PC-3 (cell line): ENCODE measurements at places on chromosomes 16 and 17.
A peak's percentile ranks its signal among the peaks of the same experiment; 100 is the strongest.

GRCh38 chr17:59421722-59422121, 90.3 kb downstream of the YPEL2 start:
- no peak for DNase-seq

DNA sequence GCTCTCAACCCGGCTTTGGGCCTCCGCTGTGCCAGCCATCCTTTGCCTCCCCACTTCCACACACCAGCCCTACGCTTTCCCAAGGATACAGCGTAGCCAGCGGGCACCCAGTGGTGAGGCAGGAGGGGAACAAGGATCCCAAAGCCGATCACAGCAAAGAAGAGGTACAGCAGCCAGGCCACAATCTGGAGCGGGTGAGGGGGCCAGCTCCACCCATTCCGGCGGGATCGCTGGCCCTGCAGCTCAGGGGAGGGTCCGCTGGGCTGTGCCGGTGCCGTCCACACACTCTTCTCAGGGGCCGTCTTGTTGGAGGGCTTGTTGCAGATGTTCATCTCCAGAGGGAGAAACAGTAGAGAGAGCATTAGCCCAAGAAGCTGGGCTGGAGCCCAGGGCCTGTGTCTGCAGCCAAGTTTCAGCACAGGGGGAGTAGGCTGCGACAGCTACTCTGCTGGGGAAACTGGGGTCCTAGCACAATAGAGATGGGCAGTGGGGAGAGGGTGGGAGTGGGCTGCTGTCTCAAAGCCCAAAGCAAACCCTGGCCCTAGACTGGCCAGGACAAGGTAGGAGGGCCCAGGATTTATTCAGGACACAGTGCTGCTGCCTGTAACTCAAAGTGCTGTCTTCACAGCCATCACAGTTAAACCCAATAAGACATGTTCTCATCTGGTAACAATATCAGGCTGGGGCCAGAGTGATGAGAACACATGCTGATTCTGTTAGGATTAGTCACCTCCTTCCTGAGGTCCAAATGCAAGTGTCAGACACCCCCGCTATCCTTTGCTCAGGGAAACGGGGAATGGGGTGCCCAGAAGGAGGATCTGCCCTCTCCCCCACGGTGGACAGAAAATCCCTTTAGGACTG, 9.9 kb downstream of the ZDHHC1 start:
- DNase-seq, result peak; percentile 39

GRCh38 chr16:19242186-19242585, 43.3 kb upstream of the CLEC19A start:
- no peak for DNase-seq

- no peak for DNase-seq
Measured at GRCh38 chr17:39755554-39756379, 18.0 kb downstream of the GRB7 start.

- no peak for DNase-seq
Measured at GRCh38 chr17:32266389-32267301, 1.0 kb downstream of the RHBDL3 start.

DNA sequence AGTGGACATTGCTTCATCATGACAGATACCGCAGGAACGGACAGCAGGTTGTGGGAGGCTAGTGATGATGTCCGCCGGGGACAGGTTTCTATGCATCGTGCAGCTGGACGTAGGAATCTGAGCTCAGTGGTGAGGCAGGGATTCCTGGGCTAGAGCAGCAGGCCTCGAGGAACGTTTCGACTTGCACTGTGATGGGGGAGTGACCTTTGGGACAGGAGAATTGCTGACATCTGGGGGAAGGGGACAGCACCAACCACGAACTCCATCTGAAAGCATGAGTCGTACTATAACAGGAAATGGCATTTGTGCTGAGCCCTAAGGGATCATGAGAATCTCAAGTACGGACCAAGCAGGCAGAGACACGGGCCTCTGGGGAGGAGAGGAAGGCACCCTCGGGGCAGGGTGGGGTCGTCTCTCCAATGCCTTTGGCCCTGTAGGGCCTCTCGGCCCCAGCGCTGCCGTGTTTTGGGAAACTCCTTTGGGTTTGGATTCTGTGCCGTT, 65.8 kb upstream of the ENDOV start:
- DNase-seq, result peak; percentile 16

DNA sequence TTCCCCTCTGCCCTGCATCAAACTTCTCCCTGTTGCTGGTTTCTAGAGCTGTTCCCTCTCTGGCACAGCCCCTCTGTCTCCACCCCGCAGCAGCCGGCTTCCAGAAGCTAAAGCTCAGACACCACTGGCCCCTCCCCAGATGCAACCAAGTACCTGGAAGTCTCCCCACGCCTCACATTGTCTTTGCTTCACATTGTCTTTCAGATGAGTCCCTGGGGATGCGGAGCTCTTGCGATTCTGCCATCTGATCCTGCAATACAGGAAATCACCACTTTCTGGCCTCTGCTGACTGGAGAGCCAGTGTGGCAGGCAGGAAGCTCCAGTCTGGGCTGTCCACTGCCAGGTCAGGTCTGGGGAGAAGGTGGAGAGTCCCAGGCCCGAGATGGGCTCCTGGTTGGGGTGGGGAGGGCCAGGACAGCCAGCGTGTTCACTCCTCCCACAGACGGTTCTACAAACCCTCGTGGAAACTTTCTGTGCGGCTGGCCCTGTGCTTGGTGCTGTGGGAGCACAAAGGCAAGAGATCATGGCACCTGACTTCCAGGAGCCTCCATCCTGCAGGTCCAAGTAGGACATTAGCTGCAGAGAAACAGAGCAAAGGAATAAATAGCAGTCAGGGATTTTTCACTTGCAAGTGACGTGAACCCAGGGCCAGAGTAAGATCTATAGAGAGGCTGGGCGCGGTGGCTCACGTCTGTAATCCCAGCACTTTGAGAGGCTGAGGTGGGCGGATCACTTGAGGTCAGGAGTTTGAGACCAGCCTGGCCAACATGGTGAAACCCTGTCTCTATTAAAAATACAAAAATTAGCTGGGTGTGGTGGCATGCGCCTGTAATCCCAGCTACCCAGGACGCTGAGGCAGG, 47.9 kb upstream of the MAP3K14 start:
- DNase-seq, result no peak

- DNase-seq, result no peak
Measured at GRCh38 chr16:827513-827912, 27.0 kb upstream of the GNG13 start.

GRCh38 chr17:48834973-48835372, 4.1 kb downstream of the CALCOCO2 start:
- DNase-seq, result no peak

DNA sequence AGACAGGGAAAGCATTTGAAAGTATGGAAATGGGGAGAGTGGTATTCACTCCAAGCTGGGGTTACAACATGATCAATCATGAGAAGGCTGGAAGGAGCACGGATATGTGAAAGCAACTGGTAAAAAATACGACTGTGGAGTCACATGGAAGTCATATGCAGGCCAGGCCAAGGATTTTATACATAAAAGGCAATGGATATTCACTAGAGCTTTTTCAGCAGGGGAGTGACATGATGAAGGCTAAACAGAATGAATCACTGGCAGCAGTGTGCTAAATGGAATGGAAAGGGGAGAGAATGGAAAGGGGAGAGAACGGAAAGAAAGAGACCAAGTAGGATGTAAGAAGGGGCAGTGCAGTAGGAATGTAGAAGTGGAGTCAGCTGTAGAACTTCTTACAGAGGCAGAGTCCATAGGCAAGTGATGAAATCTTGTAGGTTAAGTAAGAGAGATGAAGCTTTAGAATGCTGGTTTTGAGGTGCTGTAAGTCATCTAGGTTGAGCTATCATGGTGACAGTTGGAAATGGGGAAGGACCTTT, 13.0 kb upstream of the NETO2 start:
- DNase-seq, result no peak

GRCh38 chr17:77616254-77616731, 342.2 kb upstream of the TNRC6C start:
- peak; percentile 80 for DNase-seq

DNA sequence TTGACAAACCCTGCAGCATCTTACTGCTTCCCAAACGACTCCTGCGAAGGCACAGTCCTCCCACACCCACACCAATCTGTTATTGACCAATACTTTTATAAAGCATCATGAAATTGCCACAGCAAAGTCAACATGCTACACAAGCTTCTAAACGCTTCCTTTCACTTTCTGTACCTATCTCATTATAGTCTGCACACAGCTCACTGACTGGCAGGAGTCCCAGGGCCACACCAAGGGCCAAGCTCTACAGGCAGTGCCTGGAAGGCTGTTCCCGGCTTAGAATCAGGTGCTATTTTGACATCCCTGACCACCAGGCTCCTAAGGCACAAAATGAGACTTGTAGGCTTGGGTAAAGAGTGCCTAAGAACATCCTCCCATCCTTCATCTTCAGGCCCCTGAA, 39.5 kb downstream of the USP7 start:
- no peak for DNase-seq

- no peak for DNase-seq
Measured at GRCh38 chr17:44087319-44087718, 16.8 kb downstream of the G6PC3 start.

GRCh38 chr17:5282642-5283217, 646 bp downstream of the RABEP1 start:
- DNase-seq, result no peak

GRCh38 chr16:19136549-19137196, 22.9 kb downstream of the ITPRIPL2 start:
- peak; percentile 13 for DNase-seq

- DNase-seq, result no peak
Measured at GRCh38 chr16:54289242-54289944, 2.8 kb upstream of the IRX3 start.

- DNase-seq, result no peak
Measured at GRCh38 chr16:64531401-64531800, 590.5 kb downstream of the CDH11 start.

DNA sequence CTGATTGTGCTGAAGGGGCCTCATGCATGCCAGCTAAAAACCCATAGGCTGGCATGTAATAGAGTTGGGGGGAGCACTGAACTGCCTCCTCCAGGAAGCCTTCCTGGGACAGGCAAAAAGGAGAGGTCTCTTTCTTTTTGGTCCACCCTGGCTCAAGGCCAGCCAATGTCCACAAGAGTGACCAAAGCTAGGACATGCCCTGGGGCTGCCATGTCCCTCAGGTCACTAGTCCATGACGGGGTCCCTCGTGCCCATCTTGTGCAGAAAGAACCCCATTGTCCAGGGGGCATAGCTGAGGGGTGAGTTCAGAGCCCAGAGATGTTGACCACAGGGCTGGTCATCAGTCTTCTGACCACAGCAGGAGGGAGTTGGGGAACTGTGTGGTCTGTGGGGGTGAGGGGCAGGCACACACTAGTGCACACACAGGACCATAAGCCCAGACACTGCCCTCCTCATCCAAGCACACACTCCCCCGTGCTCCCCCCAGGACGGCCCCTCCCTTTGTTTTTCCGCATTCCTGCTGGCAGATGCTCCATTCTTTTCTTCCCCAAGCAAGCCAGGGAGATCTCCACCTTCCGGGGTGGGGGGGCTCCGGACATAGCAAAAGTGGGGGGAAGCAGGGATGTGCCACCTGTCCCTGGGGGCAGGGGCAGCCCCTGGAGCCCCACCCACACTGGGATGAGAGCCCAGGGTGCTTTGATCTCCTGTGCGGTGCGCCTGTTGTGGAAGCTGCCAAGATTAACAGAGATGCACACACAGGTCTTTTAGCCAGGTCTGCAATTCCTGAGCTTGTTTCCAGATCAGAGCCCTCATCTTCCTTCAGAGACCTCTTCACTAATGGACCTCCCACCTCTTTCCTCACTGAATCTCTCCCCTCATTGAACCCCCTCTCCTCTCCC, 25.2 kb upstream of the PHB1 start:
- no peak for DNase-seq

DNA sequence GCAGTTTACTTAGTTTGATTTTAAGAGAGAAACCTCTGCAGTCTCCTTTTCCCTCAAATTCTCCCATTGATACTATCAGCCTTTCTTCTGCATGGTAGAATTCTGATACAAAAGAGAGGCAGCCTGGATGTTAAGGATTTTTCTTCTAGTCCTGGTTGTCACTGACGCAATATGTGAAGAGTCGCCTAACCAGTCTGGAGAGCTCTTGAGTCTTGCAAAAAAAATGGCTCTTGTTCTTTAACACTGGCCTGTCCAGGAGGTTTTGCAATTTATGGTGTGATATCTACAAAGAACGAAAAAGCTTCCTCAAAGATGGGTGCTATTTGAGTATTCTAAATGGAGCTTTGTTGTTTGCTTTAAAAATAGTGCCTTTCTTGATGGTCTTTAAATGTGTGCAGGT, 28.9 kb downstream of the COX10 start:
- DNase-seq, result peak; percentile 78

DNA sequence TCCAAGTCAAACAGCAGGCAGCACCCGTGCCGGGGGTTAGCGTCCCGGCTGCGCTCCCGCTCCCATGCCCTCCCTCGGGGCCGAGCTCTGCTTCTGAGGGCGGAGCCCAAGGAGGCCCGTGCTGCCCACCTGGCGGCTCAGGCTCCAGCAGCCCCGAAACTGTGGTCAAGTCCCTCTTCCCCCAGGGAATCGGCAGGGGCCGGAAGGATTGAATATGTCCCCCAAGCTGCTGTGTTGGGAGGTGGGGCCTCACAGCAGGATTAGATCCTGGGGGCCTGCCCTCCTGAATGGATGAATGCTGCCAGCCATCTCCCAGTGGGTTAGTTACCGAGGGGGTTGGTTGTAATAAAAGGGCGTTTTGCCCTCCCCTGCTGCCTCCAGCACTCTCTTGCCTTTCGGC, 33.9 kb downstream of the MAP2K3 start:
- DNase-seq, result no peak

DNA sequence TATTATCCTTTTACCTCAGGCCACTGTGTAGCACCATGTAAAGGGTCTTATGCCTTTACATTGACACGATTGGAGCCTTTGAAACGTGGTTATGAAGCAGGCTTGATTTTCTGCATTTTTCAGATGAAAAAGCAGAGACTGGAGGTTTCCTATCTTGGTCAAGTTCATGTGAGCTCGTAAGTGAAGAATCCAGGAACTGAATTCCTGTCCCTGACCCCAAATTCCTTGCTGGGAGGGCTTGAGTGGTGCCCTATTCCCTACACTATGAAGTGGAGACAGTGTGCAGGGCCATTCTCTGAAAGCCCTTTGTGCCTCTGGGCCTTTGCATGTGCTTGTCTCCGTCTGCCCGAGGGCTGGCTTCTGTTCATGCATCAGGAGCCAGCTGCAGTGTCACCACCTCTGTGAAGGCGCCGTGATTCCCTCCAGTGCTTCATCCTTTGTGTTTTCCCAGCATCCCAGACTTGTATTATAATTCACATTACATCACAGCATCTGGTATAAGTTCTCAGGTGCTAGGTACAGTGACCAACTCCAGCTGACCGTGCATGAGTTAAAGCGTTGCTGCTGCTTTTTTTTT, 181.1 kb downstream of the SNX29 start:
- peak; percentile 25 for DNase-seq

GRCh38 chr17:18182978-18183333, 672 bp upstream of the ALKBH5 start:
- peak; percentile 80 for DNase-seq

DNA sequence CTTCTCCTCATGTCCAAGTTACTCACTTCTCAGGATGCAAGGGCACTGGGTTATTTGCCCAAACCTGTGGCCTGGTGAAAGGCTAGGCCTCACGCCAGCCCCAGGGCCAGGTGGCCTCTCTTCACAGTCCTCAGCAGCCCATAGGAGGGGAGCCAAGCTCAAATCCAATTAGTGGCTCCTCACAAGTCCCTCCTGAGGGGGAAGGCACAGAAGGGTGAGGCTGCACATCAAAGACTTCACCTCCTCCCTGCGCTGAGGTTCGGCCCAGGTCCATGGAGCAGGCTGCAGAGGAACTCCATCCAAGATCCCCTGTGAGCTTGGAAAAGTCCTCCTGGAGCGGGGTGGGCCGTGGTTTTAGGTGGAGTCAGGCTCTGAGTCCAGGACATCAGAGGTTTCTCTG, 320.0 kb downstream of the FOXL1 start:
- no peak for DNase-seq

- DNase-seq, result peak; percentile 59
Measured at GRCh38 chr16:55542459-55543082, 23.9 kb upstream of the CAPNS2 start.
